ENCODE measurements at places on chromosomes 6 and 20.

- DNase-seq: no peak
Observed at GRCh38 chr6:16031278-16031981, 97.5 kb upstream of the MYLIP start.

DNA sequence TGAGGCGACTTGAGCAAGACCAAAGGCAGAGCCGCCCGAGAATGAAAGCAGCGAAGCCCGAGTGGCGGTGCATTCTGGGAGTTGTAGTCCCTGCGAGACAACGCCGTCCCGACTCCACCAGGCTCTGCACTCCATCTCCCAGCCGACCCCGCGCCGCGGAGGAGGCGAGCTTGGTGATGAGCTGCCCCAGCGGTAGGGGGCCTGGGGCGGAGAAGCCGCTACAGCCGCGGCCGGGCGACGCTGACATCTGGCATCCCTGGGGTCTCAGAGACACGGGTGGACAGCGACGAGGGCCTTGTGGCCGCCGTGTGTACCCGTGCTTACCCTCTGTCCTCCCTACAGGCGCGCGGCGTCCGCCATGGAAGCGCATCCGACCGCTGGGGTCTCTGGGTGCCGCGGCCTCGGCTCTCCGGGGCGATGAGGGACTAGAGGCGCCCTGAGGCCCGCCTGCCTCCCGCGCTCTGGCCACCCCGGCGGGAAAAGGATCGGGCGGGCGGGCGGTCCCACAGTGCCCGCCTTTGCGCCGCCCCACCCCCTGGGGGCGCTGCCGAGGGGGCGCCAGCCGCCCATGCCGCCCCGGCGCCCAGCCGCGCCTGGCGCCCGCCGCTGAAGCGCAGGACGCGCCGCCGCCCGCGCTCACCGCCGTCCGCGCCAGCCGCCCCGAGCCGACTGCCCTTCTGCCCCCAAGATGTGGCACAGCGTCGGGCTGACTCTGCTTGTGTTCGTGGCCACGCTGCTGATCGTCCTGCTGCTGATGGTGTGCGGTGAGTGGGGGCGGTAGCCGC lies at the start of gene SMIM13:
SMIM13 (plus strand) TSS at position 209 of the 785 bp plus-strand sequence; CDS start at position 689, 480 bp downstream.
- DNase-seq: peak; percentile 88

DNA sequence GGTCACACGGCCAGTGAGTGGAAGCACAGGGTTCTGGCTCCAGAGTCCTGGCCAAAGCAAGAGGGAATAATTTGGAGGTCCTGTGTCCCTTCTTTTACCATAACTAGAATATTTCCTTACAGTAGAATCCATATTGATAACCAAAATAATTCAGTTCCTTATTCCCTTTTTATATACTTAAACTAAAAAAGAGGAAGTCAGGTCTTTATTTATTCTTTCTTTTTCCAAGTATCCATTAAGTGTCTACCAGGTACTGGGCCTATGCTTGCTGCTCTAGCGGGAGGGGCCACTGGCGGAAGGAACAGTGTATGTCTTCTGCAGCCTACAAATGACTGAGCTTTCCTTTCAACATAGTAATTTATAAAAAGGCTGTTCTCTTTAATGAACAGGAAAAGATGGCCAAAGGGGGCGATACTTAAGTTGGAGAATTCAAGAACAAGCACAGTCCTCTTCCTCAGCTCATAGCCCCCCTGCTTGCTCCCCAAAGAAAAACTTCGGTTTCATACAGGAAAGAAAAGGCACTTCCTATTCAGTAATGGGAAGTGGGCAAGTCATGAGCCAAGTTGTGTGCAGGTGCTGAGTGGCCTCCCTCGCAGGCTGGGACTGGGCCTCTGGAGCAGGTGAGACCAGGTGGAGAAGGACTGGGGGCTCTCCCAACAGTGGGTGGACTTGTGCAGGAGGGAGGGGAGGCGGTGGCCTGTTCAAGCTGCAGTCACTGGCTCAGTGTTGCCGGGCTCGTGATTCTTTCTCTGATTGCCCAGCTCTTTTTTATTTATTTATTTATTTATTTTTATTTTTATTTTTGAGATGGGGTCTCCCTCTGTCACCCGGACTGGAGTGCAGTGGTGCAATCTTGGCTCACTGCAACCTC lies 110.9 kb downstream of the ARMC2 start:
- DNase-seq: no peak

DNA sequence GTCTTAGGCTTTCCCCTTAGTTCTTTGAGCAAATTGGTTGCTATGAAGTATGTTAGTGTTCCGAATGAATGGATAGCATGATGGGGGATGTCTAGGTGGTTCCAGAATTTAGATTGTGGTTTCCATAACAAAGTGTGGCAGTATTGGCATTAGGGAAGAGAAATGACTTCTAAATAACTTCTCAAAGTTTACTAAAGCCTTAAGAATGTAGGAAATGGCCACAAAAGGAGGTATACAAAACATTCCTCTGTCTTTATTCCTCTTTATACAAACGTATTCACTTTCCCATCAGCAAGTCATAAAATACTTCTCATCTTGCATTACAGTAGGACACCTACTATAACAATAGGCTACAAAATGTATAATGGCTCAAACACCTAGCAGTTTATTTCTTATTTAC lies 279.6 kb downstream of the ESR1 start:
- DNase-seq: no peak

- no peak for DNase-seq
Observed at GRCh38 chr6:134729561-134729960, 220.3 kb downstream of the ALDH8A1 start.

DNA sequence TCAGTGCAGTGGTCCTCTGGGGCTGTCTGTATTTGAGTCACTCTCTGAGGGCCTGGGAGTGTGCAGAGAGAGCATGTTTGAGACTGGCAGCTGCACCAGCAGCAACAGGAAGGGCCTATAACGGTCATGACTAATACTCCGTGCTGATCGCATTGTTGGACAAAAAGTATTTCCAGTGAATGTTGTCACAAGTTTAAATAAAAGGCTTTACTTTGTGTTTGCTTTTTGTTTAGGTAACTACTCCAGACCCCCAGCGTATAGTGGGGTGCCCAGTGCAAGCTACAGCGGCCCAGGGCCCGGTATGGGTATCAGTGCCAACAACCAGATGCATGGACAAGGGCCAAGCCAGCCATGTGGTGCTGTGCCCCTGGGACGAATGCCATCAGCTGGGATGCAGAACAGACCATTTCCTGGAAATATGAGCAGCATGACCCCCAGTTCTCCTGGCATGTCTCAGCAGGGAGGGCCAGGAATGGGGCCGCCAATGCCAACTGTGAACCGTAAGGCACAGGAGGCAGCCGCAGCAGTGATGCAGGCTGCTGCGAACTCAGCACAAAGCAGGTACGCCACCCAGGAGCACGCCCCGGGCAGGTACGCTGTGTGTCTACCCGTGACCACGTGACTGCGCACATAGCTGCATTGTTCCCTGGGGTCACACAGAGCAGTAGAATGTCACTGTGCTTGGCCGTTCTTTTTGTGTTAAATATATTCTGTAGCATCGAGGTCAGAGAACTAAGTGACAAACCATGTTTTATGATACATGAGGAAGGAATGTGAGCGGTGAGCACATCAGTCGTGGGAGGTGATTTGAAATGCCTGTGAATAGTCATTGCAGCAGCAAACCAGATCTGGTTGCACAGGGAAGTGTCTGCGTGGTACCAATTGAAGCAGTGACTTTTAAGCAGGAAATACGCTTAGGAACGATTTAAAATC lies 174.7 kb downstream of the TMEM242 start:
- no peak for DNase-seq

GRCh38 chr6:113821445-113821844 lies 35.7 kb upstream of the MARCKS start:
- no peak for DNase-seq

DNA sequence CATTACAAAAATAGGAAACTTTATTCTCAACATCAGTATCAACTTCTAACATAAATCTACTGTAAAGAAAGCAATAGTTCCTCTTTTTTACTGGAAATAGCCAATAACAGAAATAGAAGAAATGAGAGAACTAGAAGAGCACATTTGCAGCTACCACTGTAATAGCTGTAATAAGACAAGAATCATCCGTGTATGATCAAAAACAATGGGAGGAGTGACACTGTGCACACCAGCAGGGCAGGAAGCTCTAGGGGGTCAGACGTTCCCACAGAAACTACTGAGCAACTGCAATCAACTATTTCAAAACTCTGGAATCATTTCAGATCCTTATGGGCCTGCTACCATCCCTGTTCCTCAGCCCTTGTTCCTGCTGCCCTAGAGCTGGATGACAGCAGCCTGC lies 43.7 kb downstream of the NINL start:
- no peak for DNase-seq

DNA sequence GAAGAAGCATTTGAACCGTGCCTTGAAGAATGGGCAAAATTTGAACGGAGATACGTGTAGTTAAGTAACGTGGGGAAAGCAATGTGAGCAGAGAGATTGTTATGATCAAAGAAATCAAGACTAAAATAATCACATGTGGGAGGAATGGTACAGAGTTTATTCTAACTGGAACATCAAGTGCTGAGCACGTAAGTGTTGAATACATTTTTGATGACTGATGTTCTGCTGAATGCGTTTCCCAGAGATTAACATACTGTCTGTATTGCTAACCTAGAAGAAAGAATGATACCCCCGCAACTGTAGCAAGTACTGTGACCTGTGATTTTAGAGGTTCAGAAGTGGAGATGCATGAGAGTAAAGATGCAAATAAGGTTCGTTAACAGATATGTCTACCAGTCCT lies 146.9 kb upstream of the EPHA7 start:
- no peak for DNase-seq

DNA sequence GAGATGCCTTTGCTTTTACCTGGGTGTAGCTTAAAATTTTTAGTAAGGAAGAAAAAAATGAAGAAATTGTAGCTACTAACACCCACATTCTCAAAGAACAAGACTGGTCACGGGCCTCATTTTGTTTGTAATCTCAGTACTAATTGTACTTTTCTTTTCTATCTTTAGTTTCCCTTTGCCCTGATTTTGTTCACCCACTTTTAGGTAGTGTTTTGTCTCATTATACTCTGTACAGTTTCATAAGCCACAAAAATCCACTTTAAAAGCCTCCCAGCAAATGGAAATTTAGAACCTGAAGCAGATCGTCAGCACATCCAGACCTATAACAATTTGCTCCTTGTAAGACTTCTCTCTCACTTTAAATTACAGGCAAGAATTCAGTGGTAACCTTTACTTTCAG lies 43.3 kb downstream of the TP53INP2 start:
- no peak for DNase-seq

DNA sequence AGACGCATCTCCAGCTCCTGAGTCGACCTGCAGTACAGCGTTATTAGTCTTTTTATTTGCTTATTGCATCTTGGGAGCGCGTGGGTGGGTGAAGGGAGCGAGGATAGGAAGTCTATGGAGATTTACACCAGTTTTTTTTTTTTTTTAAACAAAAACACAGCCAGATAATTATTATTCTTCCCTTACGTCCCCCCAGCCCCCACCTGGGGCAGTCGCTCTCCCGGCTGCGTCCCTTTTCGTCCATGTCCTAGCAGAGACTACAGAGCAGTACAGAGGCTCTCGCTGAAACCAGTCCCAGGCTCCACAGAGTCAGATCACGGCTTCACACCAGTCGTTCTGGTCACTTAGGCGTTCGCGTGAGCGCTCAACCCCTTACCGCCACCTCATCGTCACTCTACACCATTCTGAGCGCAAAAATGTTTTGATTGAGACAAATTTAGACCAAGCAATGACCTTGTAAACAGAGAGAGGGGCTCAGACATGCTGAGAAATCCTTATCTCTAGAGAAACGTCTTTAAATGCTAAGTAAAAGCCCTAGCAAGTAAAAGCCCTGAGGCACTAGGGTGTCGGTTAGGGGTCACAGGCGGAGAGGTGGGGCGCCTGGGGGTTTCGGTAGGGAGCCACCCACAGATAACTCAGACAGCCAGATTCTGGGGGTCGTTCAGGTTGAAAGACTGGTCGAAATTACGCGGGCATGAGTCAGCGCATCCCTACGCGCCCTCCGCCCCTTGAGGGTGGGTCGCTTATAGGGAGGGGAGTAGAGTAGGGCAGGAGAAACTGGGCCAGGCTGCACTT lies 975 bp upstream of the PPT2 start:
- DNase-seq: no peak

DNA sequence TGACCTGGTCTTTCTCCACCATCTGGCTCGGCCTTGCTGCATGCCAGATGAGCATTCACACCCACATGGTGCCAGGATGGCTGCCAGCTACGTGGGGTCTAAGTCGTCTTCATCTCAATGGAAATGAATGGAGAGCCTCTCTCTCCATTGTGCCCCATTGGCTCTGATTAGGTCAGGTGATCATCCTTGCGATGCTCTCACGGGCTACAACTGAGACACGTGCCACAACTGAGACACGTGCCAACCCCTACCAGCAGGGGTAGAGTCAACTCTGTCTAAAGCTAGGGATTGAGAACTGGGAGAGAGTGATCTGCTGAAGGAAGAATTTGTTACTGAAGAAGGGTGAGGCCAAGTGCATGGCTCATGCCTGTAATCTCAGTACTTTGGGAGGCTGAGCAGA lies 67.3 kb upstream of the RALY start:
- DNase-seq: no peak

GRCh38 chr6:124960757-124961463 lies 1.3 kb upstream of the RNF217 start:
- DNase-seq: no peak

DNA sequence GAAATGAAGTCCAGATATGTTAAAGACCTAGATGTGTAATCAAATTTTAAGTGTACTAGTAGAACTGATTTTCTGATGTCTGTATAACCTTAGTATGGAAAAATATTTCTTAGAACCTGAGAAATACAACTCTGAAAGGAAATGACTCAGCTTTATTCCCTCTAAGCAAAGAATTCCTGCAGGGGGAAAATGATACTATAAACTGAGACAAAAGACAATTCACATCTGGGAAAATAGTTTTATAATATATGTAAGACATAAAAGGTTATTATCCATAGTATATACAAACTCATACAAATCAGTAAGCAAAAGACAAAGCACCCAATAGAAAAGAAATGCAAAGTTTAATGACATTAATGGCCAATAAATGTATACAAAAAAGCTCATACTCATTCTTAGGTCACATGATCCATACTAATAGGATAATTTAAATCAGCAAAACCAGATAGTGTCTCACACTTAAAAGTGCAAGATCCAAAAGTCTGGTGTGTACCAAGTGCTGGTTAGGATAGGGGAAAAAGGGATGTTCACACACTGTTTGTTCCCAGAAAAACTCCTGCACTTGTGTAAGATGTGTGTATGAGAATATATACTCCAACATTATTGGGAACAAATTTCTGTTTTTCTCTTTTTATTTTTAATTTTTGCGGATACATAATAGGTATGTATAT lies 22.6 kb downstream of the RNF217 start:
- no peak for DNase-seq

- DNase-seq: no peak
Observed at GRCh38 chr20:34887023-34887422, 10.6 kb downstream of the ACSS2 start.

- DNase-seq: no peak
Observed at GRCh38 chr20:62710886-62711702, 2.5 kb downstream of the NTSR1 start.

- DNase-seq: no peak
Observed at GRCh38 chr6:113539202-113539601, 317.9 kb upstream of the MARCKS start.
